ENCODE measurements at places on chromosomes 1 and 21.

- no peak for DNase-seq
Measured at GRCh38 chr1:173870252-173871075, 2.3 kb downstream of the ZBTB37 start.

DNA sequence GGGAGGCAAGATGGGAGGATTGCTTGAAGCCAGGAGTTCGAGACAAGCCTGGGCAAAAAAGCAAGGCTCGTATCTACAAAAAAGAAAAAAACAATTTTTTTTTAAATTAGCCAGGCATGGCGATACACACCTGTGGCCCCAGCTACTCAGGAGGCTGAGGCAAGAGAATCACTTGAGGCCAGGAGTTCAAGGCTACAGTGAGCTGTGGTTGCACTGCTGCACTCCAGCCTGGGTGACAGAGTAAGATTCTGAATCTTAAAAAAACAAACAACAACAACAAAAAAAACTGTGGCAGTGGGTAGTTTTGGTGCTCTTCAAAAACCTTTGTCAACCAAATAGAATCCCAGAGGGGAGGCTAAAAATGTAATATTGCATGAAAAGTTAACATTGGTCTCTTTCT is 734 bp downstream of the PTPN22 start:
- no peak for DNase-seq

- DNase-seq, result no peak
Measured at GRCh38 chr1:177010211-177010825, 154.2 kb downstream of the ASTN1 start.

- DNase-seq, result no peak
Measured at GRCh38 chr1:92927870-92928269, 33.4 kb downstream of the DIPK1A start.

GRCh38 chr1:87115891-87116290 is 201.5 kb downstream of the HS2ST1 start:
- no peak for DNase-seq

- peak; percentile 77 for DNase-seq
Measured at GRCh38 chr1:208090388-208091301, 153.5 kb downstream of the PLXNA2 start.

DNA sequence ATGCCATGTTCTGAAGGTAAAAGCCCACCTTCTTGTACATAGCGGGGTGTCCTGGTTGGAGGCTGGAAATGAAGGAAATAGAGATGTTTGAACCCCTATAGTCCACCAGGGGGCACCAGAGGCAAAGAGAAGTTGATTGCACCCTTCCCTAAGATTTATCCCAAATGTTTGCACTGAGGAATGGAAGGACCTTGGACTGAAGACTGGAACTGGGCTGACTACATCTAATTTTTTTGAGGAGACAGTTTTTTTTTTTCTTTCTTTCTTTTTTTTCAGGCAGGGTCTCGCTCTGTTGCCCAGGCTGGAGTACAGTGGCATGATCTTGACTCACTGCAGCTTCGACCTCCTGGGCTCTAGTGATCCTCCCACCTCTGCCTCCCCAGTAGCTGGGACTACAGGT is 55.3 kb upstream of the EIF4G3 start:
- DNase-seq, result peak; percentile 66

DNA sequence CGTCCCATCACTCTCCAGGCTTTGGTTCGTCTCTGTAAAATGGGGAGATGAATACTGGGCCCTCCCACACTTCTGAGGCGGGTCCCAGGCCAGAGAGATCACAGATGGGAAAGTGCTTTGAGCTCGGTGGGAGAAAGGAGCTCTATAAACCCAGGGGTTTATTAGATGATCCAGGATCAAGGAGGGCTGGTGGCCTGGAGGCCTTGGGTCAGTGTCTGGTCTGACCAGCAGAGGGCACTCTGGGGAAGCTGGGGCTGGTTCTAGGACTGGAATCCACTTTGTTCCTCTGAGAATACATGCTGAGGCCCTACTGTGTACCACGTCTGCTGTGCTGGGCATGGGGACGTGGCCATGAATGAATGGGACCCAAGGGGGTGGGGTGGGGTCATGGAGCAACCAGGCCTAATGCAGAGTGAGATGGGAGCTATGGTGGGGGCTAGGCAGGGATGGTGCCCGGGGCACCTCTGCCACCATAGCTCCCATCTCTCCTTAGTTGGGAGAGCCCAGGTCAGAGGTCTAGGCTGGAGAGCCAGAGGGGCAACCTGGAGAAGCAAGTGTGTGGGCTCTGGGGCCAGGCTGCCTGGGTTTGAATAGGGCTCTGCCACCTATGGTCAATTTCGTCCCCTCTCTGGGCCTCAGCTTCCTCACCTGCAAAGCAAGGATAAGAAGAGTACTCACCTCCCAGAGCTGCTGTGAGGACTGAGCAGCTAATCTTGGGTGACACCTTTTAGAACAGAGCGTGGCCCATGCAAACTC is 9.0 kb upstream of the FAM131C start:
- DNase-seq, result peak; percentile 89

DNA sequence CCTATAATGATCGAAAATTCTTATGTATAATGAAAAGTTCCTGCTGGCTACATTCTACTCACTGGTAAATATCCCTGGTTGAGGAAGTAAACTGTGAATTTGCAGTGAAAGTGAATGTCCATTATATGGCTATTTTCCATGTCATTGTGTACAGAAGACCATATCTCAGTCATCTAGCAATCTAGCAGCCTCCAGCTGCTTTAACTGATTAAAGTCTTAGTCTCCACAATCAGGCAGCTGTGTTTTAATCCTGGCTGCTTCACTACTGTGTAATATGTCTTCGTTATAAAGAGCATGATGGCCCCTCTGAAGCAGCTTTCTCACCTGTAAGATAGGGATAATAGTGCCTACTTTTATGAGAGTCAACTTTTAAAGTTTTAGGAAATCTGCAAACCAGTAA is 11.4 kb downstream of the CLCA2 start:
- DNase-seq, result no peak

DNA sequence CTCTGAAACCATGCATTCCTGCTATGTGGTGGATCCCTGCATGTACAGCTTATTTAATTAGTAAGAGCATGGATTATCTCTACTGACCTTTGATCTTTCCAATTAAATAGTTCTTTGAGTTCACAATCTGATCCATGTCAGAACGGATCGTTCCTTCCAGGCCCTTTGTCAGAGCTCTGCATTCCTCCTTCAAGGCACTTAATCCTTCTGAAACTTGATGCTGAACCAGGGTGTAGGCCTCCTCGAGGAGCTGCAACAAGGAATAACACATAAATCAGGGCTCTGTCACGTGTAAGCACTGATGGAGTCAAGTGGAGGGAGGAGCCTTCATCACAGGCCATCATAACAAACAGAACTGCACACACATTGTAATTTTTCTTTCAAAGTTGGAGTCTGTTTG is 68.4 kb upstream of the EDEM3 start:
- DNase-seq, result no peak

GRCh38 chr1:93079685-93080141 is 630 bp downstream of the MTF2 start:
- DNase-seq, result peak; percentile 41

DNA sequence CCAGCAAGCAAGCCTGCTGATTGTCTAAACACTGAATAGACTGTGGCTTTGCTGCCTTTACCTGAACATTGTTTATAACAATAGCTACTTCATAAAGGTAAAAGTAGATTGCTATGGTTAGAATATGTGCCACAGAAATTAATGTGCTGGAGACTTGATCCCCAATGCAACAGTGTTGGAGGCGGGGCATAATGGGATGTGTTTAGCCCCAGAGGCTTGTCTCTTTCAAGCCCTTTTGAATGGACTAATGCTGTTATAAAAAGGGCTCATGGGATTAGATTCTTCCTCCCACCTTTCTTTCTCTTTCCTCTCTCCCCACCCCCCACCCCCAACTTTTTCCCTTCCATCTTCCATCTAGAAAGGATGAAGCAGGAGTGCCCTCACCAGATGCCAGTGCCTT is 80.2 kb upstream of the PPP2R5A start:
- DNase-seq, result no peak

DNA sequence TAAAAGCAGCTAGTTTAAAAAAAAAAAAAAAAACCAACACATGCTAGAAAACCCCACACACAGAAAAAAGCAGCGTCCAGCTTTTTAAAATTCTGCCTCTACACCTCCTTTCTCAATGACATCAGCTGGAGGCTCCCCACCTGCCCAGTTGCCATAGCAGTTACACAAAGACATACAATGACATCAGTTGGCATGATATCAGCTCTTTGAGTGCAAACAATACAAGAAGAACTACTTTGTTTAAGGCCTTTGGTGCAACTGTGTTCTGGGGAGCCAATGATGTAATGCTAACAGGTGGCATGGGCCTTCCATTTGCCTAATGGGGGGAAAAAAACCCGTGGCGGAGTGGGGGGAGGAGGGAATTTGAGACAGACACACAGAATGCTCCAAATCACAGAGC is 32.9 kb downstream of the DUSP10 start:
- DNase-seq, result no peak

GRCh38 chr1:54474310-54475251 is 68.4 kb upstream of the SSBP3 start:
- DNase-seq, result no peak

- peak; percentile 78 for DNase-seq
Measured at GRCh38 chr1:41902159-41902577, 16.6 kb downstream of the HIVEP3 start.

- no peak for DNase-seq
Measured at GRCh38 chr1:109850194-109850593, 60.5 kb upstream of the CSF1 start.

DNA sequence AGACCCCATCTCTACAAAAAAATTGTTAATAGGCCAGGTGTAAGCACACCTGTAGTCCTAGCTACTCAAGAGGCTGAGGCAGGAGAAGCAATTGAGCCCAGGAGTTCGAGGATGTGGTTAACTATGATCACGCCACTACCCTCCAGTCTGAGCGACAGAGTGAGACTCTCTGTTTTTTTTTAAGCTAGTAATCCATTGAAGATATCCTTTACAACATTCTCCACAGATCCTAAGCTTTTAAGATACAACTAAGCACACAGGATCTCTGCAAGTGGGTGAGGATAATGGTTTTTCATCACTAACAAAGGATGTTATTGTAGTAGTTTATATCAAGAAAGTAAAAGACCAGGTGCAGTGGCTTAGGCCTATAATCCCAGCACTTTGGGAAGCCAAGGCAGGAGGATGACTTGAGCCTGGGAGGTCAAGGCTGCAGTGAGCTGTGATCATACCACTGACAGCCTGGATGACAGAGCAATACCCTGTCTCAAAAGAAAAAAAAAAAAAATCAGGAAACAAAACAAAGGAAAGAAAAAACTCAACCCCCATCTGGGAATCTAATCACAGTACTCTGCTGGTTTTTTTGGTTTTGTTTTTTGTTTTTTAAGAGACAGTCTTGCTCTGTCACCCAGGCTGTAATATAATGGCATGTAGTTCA is 166.1 kb downstream of the RERE start:
- DNase-seq, result no peak

DNA sequence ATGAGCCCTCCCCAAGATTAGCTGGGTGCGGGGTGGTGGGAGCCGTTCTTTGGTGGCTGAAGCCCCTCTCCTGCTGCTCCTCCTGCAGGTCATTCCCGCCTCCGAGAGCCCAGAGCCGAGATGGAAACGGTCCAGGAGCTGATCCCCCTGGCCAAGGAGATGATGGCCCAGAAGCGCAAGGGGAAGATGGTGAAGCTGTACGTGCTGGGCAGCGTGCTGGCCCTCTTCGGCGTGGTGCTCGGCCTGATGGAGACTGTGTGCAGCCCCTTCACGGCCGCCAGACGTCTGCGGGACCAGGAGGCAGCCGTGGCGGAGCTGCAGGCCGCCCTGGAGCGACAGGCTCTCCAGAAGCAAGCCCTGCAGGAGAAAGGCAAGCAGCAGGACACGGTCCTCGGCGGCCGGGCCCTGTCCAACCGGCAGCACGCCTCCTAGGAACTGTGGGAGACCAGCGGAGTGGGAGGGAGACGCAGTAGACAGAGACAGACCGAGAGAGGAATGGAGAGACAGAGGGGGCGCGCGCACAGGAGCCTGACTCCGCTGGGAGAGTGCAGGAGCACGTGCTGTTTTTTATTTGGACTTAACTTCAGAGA is 448 bp downstream of the G0S2 start:
- DNase-seq, result peak; percentile 62

GRCh38 chr21:36194024-36194423 is 37.4 kb downstream of the DOP1B start:
- DNase-seq, result no peak

DNA sequence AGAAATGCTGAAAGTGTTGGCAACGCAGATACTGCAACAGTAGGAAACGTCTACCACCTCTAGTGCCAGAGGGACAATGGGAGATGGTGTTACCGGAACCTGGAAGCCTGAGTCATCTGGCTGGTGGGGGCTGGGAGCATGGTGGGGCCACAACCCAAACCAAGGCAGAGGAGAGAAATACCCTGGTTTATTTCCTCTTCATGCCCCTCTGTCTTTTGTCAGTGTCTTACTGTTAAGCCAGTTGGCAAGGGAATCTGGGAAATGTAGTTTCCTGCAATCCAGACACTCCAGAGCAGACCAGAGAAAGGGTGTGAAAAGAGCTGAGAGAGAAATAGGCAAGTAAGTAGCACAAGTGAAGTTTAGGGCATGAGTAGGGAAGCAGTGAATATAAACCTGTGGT is 14.8 kb downstream of the DNTTIP2 start:
- DNase-seq, result peak; percentile 27

GRCh38 chr1:208864366-208864965 is 620.3 kb upstream of the PLXNA2 start:
- DNase-seq, result no peak

- DNase-seq, result peak; percentile 25
Measured at GRCh38 chr1:202659974-202660373, 50.3 kb downstream of the SYT2 start.

GRCh38 chr1:46464013-46464548 is 25.6 kb upstream of the DMBX1 start:
- DNase-seq, result no peak

Measured in ELF-1 (cell line).